ENCODE measurements at places on chromosomes 3 and 15.
A peak's percentile ranks its signal among the peaks of the same experiment; 100 is the strongest.

DNA sequence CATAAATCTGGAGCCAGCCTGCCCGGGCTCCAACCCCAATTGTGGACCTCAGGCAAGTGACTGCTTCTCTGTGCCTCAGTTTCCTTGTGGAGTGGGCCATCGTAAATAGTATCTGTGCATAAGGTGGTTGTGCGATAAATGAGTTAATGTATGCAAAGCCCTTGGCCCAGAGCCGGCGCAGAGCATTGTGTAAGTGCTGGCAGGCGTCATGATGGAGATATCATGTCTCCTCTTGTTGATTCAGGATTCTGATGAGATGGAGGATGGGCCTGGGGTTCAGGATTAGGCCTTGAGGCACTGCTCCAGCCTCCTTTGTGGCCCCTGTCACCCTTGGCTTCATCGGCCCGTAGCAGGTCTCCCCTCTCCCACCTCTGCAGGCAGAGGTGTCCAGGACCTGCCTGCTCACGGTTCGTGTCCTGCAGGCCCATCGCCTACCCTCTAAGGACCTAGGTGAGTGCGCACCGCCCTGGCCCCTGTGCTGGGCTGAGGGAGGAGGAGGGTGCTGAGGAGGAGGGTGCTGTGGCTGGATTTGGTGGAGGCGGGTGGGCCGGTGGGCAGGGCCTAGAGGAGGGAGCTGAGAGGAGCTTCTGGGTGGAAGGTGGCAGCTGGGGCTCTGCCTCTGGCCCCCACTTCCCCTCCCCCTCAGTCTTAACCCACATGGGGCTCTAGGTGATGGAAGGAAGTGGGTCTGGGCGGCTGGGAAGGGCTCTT, 1.3 kb downstream of the PLA2G4B start:
- no peak for DNase-seq

DNA sequence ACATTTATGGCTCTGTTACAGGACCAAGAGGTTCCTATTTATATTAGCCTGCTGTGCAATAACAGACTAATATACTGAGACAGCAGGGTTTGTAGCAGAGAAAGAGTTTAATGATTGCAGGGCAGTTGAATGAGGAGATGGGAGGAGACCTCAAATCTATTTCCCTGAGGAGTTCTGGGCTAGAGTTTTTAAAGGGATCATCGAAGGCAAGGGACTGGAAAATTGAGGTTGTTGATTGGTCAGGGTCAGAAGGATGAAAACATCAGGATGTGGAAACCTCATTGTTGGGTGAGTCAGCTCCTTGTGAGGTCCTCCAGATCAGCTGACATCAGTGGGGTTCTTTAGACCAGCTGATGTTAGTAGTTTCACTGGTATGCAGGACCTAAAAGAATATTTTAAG, 60.6 kb upstream of the GOLGA8B start:
- DNase-seq, result peak; percentile 63

GRCh38 chr3:23873941-23874340, 42.8 kb downstream of the NKIRAS1 start:
- no peak for DNase-seq

DNA sequence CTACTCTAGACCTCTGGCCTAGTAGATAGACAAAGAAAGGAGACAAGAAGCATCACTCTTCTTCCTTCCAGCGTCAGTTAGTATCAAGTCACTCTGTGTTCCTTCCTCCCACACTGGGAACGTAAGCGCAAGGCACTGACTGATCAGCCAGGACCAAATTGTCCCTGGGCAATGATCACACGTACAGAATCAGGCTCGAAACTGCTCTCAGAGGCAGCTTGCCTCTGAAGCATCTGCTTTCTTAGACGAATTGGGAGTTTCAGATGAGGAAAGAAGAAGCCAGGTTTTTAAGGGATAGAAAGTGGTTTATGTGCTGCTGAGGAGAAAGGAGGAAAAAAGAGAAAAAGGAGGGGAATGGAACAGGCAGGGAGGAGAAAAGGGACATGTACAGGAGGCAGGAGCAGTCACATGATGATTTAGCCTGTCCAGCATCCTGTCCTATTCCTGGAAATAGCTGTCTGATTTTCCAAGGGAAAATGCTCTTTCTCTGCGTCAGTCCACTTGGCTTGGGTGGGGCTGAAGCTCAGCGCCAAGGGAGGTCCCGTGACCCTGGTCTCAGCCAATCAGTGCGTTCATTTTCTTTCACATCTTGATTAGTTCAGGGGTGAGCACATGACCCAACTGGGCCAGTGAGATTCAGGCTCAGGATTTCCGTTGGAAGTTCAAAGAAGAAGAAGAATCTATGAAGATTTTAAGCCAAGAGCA, 102.0 kb upstream of the PRICKLE2 start:
- no peak for DNase-seq

- DNase-seq, result no peak
Measured at GRCh38 chr3:123002100-123002748, 25.3 kb downstream of the SEMA5B start.

GRCh38 chr3:177547711-177548350, 350.5 kb upstream of the TBL1XR1 start:
- DNase-seq, result no peak

GRCh38 chr3:187064210-187065115, 74.8 kb downstream of the RPL39L start:
- DNase-seq, result no peak

- no peak for DNase-seq
Measured at GRCh38 chr15:67064607-67065530, 533 bp upstream of the SMAD3 start.

All from suppressor macrophage treated with lipopolysaccharide for 4 hours (primary cell).